ENCODE measurements at places on chromosomes 12 and 14.

DNA sequence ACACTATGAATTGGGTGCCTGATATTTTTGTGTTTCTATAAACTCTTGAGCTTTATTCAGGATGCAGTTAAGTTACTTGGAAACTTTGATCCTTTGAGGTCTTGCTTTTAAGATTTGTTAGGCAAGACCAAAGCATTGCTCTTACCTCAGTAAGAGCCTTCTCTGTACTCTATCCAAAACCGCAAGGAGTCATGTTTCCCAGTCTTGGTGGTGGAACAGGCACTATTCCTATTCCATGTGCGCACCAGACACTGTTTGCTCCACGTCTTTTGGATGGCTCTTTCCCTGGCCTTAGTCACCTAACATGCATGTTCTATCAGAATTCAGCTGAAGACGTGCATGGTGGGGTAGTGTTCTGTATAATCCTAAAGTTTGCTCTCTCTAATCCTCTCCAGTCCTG, 23.5 kb downstream of the CSRP2 start:
- no peak for DNase-seq

DNA sequence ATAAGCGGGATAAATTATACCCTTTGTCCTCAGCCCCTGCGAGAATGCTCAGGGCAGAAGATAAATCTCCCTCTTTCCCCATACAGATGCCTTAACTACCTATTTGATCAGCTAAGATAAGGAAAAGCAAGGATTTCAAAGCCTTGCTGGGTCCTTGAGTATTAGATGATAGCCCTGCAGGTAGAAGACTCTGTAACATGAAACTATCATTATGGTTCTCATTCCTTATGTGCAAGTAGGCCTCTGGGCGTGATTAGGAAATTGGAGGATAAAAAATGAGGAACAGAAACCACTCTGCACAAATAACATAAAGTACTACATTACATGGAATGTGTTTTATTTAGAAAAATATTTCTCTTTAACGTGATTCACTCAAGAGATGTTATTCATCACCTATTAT, 14.5 kb upstream of the WDR89 start:
- DNase-seq = no peak

- no peak for DNase-seq
Observed at GRCh38 chr12:53952871-53953734, 1.6 kb upstream of the HOXC12 start.

- DNase-seq = no peak
Observed at GRCh38 chr14:50785457-50786063, 45.4 kb downstream of the NIN start.

DNA sequence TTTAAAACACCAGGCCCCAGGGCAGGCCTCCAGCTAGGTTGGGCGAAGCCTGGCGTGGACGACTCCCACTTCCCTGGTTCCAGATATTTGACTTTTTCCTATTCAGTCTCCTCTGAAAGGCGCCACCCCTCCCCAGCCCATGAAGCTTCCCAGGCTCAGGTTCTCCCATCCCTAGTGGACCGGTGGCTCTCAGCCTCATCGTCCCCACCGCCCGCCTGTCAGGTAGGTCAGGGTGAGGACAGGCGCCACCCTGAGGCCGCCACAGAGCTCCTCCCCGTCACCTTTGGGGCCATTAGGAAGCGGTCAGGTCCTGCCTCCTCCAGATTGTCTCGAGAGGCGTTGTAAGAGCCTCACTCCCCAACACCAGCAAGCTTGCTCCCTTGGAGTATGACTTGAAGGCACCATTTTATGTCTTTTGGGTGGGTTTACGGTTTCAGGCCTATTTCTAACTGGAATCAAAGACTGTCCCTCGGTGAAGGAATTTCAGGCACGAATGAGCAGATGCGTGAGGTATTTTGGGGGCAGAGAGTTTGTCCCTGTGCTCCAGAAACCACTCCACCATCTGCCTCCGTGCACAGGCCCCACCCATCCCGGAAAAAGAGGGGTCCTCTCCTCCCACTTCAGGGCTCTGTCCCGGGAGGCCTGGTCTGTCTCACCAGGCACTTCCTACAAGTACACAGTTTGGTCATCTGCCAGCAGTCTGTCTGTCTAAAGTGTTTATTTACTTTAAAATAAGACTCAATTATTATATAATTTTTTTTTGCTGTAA, 55.6 kb downstream of the TSPAN9 start:
- no peak for DNase-seq

GRCh38 chr12:43115441-43116160, 436.4 kb downstream of the ADAMTS20 start:
- DNase-seq = no peak

DNA sequence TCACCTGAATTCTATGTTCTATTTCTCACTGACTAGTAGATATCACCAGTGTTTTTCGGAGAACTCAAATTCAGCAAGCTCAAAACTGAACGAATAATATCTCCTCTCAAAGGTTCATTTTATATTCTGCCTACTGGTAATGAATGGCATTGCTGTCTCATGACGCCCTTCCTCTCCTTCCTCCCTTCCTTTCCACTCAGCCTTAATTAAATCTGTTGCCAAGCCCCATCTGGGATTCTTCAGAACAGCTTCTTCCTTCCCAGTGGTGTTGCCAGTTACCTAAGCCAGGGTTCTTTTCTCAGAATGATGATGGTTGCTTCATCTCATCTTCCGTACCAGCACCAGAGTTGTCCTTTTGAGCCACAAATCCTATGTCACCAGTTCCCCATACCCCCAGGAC, 143.2 kb downstream of the SYNE2 start:
- DNase-seq = no peak

DNA sequence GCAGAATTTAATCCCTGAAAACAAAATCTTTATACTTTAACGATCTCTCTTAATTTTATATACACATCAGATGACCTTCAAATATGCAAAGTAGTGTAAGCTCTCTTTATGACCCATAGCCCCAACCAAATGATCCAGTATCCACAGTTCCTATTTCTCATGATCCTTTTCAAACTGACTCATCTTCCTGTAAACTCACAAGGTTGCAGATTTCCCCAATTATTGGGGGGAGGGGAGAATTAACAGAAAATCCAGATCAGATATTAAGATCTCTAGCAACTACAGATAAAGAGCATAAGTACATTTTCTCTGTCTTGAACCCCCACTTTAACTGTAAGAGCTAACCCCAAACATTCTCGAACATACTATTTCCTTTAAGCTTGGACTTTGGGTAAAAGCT, 12.5 kb downstream of the GNS start:
- DNase-seq = no peak

GRCh38 chr12:31387466-31387865, 61.5 kb upstream of the SINHCAF start:
- DNase-seq = no peak

- DNase-seq = no peak
Observed at GRCh38 chr14:29930283-29930682, 2.6 kb upstream of the PRKD1 start.

- no peak for DNase-seq
Observed at GRCh38 chr12:42530284-42530683, 59.3 kb downstream of the PRICKLE1 start.

DNA sequence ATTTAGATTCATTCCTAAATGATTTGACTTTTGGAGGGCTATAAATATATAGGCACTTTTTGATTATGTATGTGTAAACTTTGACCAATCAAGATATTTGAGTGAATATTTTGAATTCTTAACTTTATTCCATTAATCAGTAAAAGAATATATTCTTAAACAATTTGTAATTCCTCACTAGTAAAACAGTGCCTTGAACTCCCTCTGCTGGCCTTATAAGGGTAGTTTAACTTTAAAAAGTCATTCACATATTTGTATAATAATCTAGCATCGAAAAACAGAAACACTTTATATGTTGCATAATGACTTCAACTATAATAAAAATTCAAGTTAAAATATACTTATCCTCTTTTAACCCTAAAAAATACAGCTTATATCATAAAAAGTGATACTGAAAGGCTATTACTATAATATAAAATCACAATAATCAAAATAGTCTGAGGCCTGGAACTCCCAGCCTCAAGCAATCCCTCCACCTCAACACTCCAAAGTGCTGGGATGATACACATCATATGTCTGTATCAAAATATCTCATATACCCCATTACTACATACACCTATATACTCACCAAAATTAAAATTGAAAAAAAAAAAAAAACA, 31.2 kb downstream of the CCDC59 start:
- no peak for DNase-seq

DNA sequence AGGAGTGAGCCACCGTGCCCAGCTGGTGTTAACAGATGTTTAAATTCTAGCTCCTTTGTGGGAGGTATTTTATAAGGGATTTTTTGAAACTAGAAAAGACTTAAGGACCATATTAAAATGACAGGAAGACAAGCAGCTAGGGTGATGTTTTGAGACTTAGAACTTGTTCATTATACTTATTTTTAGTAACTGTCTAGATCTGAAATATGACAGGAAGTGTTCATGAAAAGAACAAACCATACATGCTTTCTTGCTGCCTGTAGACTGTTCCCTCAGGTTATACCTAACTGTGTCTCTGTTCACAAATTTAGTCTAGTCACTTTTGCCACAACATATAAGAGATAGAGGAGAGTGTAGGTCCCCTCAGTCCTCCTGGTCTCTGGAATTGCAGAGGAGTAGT, 36.9 kb upstream of the KCNH3 start:
- no peak for DNase-seq

- DNase-seq = no peak
Observed at GRCh38 chr12:1083889-1084262, 92.9 kb downstream of the ERC1 start.

DNA sequence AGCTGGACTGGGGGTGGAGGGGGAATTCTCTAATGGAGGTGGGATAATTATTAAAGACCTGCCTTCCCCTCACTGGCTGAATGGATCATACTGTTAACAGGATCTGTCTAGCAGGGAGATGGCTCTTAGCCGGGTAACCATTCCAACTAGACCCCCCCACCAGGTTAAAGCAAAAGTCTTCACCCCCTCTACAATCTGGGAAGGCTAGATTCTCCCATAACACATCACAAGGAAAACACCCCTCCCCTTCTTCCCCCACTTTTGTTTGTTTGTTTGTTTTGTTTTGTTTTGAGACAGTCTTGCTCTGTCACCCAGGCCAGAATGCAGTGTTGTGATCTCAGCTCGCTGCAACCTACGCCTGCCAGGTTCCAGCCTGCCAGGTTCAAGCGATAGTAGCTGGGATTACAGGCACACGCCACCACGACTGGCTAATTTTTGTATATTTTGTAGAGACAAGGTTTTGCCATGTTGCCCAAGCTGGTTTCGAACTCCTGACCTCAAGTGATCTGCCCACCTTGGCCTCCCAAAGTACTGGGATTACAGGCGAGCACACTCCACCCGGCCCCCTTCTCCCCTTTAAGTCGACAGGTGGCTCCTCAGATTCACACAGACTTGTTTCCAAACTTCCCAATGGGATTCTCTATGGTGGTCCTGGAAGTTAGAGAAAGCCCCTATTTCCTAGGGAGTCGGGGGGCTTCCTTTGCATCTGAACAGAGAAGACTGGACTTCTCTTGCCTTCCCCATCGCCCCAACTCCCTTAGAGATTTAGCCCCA, 3.5 kb upstream of the BAZ2A start:
- DNase-seq = no peak

DNA sequence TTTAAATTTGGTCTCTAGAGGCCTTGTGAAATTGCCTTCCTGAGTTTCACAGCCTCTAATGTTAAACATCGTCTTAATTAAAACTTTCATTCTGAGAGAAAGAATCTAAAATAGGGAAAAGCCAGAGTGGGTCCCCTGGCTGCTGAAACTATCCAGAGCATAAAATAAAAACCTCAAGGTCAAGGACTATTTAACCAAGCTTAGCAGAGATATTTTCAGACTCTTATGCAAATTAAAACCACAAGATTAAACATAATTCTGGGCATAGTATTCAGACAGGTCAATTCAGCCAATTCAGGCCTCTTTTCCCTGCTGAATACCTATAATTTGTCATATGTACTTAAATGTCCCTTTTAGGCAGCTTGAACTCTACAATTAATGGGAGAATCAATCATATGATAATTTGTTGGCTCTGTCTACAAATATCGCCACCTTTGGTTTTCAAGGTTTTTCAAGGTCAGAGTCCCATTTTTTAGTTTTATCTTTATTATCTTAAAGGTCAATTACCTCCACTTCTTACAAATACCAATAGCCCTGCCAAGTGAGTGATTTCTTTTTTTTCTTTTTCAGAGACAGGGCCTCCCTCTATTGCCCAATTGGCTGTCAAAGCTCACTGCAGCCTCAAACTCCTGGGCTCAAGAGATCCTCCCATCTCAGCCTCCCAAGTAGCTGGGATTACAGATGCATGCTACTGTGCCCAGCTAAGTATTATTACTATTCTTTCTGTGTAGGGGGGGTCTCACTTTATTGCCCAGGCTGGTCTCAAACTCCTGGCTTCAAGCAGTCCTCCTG, 257.1 kb downstream of the PHLDA1 start:
- no peak for DNase-seq

DNA sequence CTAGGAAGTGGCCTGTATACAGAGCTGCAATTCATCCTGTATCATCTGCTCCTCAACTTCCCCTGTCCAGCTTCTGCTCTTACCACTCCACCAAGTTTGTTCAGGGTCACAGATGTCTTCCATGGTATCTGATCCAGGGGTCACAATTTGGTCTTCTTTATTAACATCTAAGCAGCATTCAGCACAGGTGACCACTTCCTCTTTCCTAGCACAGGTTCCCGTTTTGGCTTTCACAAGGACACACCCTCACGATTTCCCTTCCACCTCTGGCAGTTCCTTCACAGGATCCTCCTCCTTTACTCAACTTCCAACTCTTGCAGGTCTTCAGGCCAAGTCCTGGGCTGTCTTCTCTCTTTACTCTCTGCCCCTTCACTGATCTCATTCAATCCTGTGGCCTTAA, 93.6 kb downstream of the TTC7B start:
- DNase-seq = no peak

- DNase-seq = no peak
Observed at GRCh38 chr12:54134850-54135249, 53.9 kb downstream of the SMUG1 start.

GRCh38 chr14:100305324-100306100, 732 bp downstream of the SLC25A29 start:
- DNase-seq = peak; percentile 74

DNA sequence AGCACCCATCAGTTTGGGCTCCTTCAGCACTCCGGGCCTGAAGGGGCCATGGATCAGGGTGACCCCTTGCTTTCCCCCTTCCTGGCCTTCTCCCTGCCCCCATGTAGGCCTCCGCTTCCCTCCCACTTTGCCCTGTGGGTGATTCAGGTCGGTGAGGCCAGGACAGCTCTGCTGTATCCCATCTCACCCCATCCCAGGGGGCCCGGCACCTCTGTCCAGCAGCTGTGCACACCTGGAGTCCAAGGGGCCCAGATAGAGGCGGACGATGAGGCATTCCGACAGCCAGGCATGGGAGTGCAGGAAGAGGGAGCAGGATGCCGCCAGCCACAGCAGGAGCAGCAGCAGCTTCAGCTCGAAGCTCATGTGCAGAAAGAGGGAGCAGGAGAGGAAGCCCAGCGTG, 11.4 kb downstream of the LTB4R start:
- DNase-seq = no peak

- DNase-seq = no peak
Observed at GRCh38 chr12:15691388-15691787, 97.8 kb downstream of the EPS8 start.

DNA sequence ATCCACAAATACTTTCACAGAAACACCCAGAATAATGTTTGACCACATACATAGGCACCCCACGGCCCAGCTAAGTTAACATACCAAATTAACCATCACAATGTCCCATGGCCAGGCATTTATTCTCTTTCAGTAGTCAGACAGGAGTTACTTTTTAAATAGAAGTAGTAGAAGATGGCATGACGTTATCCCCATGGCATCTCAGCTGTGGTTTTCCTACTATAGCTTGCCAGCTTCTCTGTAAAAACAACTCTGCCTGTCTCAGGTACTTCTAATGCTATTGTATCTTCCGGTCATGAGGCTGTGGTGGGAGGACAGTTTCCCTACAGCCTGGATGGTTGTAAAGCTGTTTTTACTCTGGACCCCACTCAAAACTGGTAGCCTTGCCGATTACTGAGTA, 19.3 kb downstream of the CTSG start:
- DNase-seq = no peak
